Right lung (tissue), 10 donors: ENCODE measurements at places on chromosomes 3 and 15.

DNA sequence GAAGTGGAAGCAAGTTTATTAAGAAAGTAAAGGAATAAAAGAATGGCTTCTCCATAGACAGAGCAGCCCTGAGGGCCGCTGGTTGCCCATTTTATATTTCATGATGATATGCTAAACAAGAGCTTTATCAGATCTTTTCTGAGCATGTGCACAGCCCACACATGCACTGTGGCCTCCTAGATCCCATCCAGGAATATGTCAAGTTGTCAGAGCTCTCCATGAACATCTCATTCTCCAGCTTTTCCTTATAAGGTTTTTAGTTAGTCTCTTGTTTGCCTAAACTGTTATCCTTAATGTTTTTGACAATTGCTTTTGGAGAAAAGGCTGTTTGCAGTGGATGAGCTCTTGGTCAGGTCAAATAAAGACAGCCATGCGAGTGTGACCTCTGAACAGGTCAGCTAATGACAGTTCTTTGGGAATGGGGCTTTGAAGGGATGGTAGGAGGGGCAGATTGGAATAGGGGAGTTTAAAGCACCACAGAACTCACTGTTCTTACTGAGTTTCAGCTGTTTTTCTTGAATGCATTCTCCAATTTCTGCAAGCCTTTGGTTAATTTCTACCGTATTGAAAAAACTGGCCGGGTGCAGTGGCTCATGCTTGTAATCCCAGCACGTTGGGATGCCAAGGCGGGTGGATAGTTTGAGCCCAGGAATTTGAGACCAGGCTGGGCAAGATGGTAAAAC lies 69.4 kb upstream of the CRTC3 start:
- no peak for DNase-seq

DNA sequence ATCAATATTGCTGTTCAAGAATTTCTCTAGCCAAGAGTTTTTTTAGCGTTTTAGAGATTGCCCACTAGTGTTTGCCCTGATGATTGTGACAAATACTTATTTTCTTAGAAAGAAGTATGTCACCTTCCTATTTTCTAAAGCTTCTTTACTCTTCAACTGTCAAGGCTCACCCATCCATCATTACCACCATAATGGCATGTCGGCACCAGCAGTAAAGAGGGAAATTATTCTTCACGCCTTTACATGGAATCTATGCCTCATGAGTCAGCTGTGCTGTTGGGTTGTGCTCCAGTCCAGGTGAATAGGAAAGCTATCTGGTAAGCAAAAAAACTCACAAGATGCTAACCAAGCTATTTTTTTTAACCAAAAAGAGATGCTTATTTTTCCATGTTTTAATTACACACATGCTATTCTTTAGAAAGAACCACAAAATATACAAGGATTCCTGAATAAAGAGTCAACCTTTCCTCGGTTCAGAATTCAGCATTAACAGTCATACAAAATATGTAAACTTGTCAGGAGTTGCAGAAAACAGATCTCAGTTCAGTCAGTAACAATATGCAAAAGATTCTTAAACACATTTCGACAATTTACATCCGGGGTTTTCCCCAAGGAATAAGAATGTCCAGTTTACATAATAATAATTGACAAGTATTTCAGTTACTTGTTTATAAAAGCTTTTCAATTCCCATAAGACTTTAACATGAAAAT lies 128.0 kb downstream of the ATP8B4 start:
- DNase-seq: no peak

DNA sequence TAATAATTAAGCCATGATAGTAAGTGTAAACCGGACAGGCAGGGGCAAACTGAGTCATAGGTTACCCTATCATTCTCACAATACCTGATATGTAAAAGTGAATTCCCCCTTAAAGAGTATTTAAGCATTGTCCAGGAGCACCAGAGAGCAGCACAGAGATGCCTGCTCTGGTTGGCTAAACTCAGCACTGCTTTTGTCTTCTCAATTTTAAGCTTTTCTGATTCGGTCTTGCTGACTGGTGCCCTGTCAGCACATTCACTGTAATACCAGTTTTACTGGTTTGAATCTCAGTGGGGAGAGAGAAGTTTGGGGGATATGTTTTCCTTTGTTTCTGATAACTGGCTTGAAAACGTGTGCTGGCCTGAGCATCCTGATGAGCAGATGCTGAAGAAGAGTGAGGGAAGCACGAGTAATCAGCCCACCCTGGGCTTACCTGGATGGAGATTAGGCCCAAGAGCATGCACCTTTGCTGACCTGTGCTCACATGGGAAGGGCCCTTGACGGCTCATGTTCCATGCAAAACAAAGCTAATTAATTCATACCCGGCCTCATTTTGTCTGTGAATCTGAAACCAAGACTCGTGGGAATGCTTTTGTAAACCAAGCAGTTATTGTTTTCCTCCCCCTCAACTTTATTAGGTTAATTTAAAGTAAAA lies 208.5 kb upstream of the MRPL3 start:
- no peak for DNase-seq

GRCh38 chr3:58285334-58285733 lies 20.7 kb upstream of the RPP14 start:
- DNase-seq: no peak

DNA sequence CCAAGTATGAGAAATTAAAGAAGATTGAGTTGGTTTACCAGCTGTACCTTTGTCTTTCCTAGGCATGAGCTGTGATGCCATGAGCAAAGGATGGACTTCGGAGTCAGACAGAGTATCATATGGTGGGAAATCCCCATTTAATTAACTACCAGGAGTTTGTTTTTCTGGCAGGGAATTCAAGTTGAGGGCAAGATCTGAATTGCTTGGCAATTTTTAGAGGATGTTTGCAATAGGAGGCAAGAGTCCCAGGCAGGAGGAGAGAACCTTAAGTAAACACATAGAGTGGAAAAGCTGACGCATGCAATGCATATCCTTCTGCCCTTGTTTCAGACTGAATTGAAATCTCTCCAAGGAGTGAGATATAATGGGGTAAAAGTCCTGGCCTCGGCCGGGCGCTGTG lies 569.7 kb upstream of the MDFIC2 start:
- no peak for DNase-seq

DNA sequence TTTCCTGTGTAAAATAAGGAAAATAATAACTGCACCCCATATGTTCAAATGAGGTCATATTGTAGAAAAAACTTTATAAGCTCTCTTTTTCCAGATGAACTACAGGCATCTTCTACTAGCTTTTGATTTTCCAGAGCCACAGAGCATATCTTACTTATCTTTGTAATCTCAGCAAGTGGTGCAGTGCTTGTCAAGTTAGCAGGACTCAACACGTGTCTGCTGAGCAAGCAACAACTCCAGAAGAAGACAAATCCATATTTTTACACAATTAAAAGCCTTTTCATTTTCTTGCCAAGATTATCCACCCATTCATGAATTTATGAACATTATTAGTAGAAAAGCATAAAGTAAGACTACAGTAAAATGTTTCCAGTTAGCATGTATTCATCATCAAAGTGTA lies 14.4 kb upstream of the TSC22D2 start:
- DNase-seq: no peak

- DNase-seq: no peak
Observed at GRCh38 chr15:95843241-95843910, 487.1 kb upstream of the NR2F2 start.

- peak; percentile 56 for DNase-seq
Observed at GRCh38 chr15:55108858-55109518, 87.8 kb downstream of the RSL24D1 start.

- DNase-seq: no peak
Observed at GRCh38 chr15:80247320-80247719, 4.7 kb downstream of the CTXND1 start.

DNA sequence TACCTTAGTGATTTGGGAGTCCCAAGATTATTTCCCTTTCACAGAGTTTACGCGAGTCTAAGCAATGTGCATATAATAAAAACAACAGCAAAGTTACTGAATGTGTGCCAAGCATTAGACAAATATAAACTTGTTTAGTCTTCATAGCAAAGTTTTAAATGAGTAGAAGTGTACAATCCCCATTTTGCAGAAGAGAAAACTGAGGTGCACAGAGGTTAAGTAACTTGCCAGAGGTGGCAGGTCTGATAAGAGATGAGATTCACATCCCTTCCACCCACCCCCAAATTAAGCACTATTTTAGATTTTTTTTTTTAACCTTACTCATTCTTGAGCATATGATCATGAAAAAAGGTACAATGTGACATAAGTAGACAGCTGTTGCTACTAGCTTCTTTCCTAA lies 2.2 kb upstream of the SUCLG2 start:
- DNase-seq: no peak

- no peak for DNase-seq
Observed at GRCh38 chr15:63869371-63870042, 35.8 kb upstream of the HERC1 start.
